Left kidney (tissue), 8 donors: ENCODE measurements at places on chromosomes 2 and 18. TPM values are rescaled to one million over a fixed set of nuclear protein-coding genes. Genes with fewer than 3 reads are reported as not detected.

DNA sequence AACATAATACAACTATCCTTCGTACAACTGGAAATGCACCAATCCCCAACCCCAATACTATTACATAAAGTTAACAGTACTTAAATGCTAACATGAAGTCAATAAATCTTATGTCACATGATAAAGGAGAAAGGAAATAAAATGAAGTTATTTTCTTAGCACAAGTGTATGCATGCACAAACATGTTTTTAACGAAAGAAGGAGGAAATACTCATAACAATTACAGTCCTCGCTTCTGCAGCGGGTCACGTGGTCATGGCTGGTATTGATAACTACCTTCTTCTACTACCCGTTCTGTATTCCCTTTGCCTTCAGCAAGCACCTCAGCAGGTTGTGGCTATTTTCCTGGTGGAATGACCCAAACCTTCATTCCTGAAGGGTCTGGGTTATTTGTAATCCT lies 51.7 kb downstream of the PSMG2 start:
- no peak for DNase-seq

GRCh38 chr2:3639653-3640052 lies 18.3 kb upstream of the ALLC start:
- DNase-seq = no peak

GRCh38 chr2:214076527-214076926 lies 334.3 kb upstream of the VWC2L start:
- no peak for DNase-seq

DNA sequence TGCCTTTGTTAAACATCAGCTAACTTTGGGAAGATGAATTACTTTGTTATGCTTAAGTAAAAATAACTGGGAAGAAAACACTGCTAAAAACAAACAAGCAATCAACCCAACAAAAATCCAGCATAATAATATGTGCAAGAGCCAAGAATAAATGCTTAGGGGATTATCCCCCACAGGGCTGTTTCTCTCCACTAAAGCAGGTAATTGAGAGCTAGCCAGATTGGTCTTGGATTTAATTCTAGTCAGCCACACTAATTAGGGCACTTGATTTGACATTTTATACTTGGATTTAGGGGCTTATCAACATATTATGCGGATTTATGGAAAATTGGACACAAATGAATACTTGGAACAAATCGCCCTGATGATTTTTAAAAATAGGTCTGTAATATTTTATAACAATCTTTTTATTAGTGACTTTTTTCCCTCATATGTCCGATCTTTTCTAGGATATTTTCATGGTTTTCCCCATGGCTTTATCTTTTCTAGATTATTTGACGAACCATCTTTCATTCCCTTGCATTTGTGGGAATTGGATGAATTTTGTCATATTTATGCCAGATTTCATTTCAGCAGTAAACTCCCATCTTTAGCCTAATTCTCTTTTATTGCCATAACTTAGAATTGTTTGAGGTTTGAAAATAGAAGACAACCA lies 199.1 kb upstream of the NXPH2 start:
- no peak for DNase-seq

- DNase-seq = peak; percentile 74
Measured at GRCh38 chr18:63439334-63439733, 17.1 kb upstream of the VPS4B start.

Gene VIT
- 0.13 TPM for polyA plus RNA-seq

Gene STK25
- 233 TPM for polyA plus RNA-seq

Gene ATP6V1C2
- polyA plus RNA-seq = 8.1 TPM

Gene WIPF1
- polyA plus RNA-seq = 26.8 TPM

Gene PHOSPHO2
- 21.7 TPM for polyA plus RNA-seq
